M059J (cell line): ENCODE measurements at places on chromosomes 7 and 10. TPM values are rescaled to one million over a fixed set of nuclear protein-coding genes. Genes with fewer than 3 reads are reported as not detected.

Gene GRID1
- total RNA-seq, result not detected in 2 replicates

Gene CYCS
- 111 and 215 TPM in 2 replicates for total RNA-seq

Gene NPFFR1
- not detected in 2 replicates for total RNA-seq

Gene BMPER
- total RNA-seq, result 1.5 and 2.3 TPM in 2 replicates

- DNase-seq, result peak; percentile 56
Observed at GRCh38 chr7:28081016-28081415, 99.6 kb downstream of the JAZF1 start.

GRCh38 chr7:142787034-142787768 lies 16.4 kb downstream of the PRSS2 start:
- no peak for DNase-seq

DNA sequence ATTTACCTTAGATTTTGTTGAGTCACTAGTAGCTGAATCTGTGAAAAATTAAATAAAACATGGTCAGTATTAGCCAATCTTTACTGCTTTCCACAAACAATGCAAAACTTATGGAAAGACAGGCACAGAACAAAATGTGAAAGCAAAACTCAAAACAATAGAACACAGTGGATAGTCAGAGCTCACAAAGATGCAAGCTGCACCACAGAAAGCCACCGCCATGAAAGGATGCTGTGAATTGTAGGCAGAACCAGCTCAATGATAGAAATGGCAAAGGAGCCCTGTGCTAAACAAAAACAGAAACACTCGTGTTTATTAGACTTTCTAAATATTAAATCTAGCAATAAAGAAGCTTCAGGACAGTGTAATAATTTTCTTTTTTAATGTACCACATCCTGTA lies 134.4 kb downstream of the ARHGAP21 start:
- DNase-seq, result no peak

GRCh38 chr7:34067005-34067778 lies 161.9 kb downstream of the BMPER start:
- DNase-seq, result peak; percentile 54

DNA sequence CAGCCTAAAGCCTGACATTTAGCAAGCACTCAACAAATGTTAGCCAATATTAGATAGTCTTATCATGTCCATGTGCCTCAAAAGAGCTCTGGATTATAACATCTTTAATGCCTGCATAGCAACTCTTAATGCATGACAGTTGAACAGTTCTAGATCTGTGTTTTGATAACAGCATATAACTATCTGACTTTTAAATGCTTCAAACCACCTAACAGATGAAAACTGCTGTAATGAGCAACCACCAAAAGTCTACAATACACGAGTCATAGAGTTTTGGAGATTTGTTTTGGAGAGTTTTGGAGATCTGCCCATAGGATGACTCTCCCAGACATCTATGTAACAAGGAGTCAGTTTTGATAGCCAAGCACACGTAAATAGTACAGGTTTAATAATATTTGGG lies 227.3 kb downstream of the TWIST1 start:
- DNase-seq, result peak; percentile 84

DNA sequence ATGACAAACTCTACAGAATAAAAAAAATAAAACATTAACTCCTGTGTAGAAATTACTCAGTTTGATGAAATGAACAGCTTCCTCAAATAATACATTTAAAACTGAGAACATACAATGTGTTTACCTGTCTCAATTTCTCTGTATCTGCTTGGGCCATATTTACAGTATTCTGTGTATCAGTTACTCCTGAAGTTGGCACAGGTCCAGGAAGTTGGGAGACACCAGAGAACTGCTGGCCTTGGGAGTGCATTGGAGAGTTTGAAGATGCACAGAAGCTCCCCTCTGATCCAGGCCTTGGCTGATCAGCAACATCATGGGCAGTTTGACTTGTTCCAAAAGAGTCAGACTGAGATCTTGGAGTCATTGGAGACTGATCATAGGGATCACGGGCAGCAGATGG lies 155.1 kb downstream of the GALNT11 start:
- DNase-seq, result peak; percentile 13

DNA sequence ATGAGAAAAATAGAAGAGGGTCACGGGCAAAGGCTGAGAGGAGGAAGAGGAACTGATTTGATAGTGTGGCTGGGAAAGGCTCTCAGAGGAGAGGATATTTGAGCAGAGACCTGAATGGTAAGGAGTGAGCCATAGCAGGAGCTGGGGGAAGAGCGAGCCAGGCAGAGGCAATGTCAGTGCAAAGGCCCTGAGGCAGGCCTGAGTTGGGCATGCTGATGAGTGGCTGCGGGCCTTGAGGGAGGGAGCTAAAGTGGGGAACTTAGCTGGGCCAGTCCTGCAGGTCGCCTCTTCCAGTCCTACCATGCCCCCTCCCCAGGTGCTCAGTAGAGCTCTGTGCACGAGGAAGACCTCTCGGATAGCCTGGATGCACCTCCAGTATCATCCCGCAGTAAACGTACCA lies 55.4 kb upstream of the FGFR2 start:
- no peak for DNase-seq
